ENCODE measurements at places on chromosomes 3 and 15. TPM values are rescaled to one million over a fixed set of nuclear protein-coding genes. Genes with fewer than 3 reads are reported as not detected.

IDH2 gene
- 124 TPM for total RNA-seq

RAB8B gene
- 7.4 TPM for total RNA-seq

FSTL1 gene
- 246 TPM for total RNA-seq

P3H2 gene
- total RNA-seq = 51.1 TPM

SNURF gene
- 0.55 TPM for total RNA-seq

RHCG gene
- total RNA-seq = not detected

C3orf85 gene
- 13.1 TPM for total RNA-seq

RNF13 gene
- total RNA-seq = 64.9 TPM

SLC28A1 gene
- not detected for total RNA-seq

PDCD10 gene
- total RNA-seq = 90.0 TPM

PRR20G gene
- total RNA-seq = not detected

MUSTN1 gene
- 5.3 TPM for total RNA-seq

CHRM5 gene
- not detected for total RNA-seq

ZNF620 gene
- total RNA-seq = 6.4 TPM

ECE2 gene
- total RNA-seq = 0.19 TPM

TRH gene
- not detected for total RNA-seq

RLBP1 gene
- total RNA-seq = 2.1 TPM

TP53BP1 gene
- 41.6 TPM for total RNA-seq

CHRNA5 gene
- total RNA-seq = 2.5 TPM

INKA1 gene
- total RNA-seq = 0.58 TPM

ARGFX gene
- total RNA-seq = not detected

IL17RE gene
- 82.8 TPM for total RNA-seq

CILP gene
- total RNA-seq = 2.7 TPM

ZNF501 gene
- 3.7 TPM for total RNA-seq

CHCHD4 gene
- 32.6 TPM for total RNA-seq

RGMA gene
- 10.6 TPM for total RNA-seq

SPTBN5 gene
- 2.2 TPM for total RNA-seq

POPDC2 gene
- total RNA-seq = 4.2 TPM

C3orf70 gene
- 16.9 TPM for total RNA-seq

CHST2 gene
- total RNA-seq = 3.2 TPM

ZBTB47 gene
- total RNA-seq = 45.5 TPM

PYGO1 gene
- 1.6 TPM for total RNA-seq

ISL2 gene
- total RNA-seq = 0.87 TPM

THPO gene
- not detected for total RNA-seq

GOLGA8J gene
- total RNA-seq = 0.29 TPM

C3orf20 gene
- total RNA-seq = not detected

CPA3 gene
- total RNA-seq = 20.6 TPM

RFX7 gene
- 12.9 TPM for total RNA-seq

RASGRP1 gene
- 2.6 TPM for total RNA-seq

B3GALNT1 gene
- 0.29 TPM for total RNA-seq

GHSR gene
- not detected for total RNA-seq

DIPK2A gene
- 14.7 TPM for total RNA-seq

GASK1A gene
- 10.0 TPM for total RNA-seq

TMEM115 gene
- 51.6 TPM for total RNA-seq

PARP16 gene
- total RNA-seq = 12.4 TPM

GOLGA6B gene
- total RNA-seq = not detected

SMCO1 gene
- not detected for total RNA-seq

TPRG1 gene
- total RNA-seq = 2.2 TPM

SCAANT1 gene
- total RNA-seq = not detected
